NCI-H1105 treated with DMSO at 0.1 percent for 48 hours (cell line): ENCODE measurements at places on chromosomes 5 and 9.

- DNase-seq: no peak
These were observed 44.0 kb upstream of the GLRX start for GRCh38 chr5:95866435-95867040.

GRCh38 chr5:107368615-107369014 is 302.1 kb downstream of the EFNA5 start:
- DNase-seq: no peak

DNA sequence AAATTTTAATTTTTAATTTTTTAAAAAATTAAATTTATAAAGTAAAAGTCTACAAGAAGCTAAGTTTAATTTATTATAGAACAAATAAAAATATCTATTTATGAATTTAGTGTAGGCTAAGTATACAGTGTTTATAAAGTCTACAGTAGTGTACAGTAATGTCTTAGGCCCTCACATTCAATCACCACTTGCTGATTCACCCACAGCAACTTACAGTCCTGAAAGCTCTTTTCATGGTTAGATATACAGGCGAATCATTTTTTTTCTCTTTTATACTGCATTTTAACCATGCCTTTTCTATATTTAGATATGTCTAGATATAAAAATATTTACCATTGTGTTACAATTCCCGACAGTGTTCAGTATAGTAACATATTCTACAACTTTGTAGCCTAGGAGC is 55.9 kb downstream of the PCSK1 start:
- DNase-seq: no peak

- DNase-seq: no peak
These were observed 18.4 kb downstream of the TRIM32 start for GRCh38 chr9:116705531-116705930.

DNA sequence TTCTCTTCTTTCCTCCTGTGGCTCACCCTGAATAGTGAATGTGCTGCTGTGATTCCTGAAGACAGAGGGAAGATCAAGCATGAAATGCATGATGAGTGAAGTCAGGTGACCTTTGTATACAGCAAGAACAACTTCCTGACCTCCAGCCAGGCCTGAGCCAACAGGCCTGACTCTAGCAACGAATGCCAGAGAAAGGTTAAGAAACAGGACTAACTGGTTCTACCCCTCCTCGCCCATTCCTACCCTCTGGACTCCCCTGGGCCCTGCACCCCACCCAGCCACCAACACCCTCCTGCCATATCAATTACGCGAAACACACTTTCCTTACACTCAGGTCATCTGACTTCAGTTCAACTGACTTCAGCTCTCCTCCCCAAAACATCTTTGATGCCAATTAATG is 4.9 kb downstream of the SUSD1 start:
- DNase-seq: no peak

DNA sequence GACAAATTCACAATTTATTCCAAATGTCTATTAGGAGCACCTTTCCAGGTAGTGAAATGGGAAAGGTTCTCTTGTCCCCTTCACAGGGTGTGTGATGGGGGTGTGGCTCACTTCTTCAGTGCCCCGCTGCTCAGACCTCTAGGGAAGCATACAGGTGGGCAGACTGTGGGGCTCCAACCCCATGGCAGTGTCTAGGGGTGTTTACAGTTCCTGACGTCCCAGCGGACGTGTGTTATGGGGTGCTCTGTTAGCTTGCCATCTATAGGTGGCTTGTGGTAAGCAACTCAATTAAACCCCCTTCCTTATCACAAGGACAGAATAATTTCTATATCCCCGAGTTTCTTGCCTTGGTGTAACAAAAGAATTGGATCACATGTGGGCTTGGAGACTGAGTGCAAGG is 67.4 kb upstream of the SPINK5 start:
- DNase-seq: no peak

- no peak for DNase-seq
These were observed 146.7 kb downstream of the CCDC192 start for GRCh38 chr5:127849891-127850290.

DNA sequence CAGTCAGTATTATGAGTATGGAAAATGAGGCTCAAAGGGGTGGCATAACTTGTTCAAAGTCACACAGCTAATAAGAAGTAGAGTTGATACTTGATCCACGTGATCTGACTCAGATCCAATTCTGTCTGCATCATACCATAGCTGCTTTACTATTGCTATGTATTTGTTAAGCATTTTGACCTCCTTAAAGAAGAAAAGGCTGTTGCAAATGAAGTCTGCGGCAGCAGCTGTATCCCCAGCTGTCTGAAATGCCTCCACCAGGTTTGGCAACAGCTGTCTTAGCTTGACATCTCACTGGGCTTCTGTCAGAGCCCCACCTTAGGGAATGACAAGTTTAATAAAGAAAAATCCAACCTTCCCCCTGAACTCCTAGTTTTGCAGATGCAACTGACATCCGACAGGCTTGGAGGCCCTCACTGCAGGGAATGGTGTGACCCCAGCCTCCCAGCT is 75.6 kb upstream of the SLC44A1 start:
- no peak for DNase-seq

GRCh38 chr9:13975611-13976290 is 338.2 kb downstream of the NFIB start:
- no peak for DNase-seq

DNA sequence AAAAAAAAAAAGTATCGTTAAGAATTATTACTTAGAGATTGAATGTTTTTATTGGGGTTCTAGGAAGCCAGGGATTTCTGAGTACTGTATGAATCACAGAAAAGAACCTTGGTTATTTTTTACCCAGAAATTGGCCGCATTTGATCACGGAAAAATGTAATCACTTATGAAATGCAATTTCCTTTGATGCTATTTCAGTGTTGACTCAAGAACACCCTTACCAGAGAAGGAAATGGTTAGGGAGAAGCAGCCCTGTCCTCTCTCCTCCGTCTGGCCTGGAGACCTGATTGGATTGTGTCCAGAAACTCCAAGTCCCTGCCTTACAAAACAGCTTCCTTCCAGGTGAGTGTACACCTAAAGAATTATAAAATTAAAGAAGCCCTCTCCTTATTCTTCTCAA is 116.7 kb downstream of the MED10 start:
- no peak for DNase-seq

- DNase-seq: no peak
These were observed 68.5 kb downstream of the MRPL36 start for GRCh38 chr5:1731091-1731639.

GRCh38 chr9:93869088-93869487 is 86.1 kb downstream of the BARX1 start:
- no peak for DNase-seq

- peak; percentile 26 for DNase-seq
These were observed 194.8 kb upstream of the SLC30A5 start for GRCh38 chr5:68898951-68899471.

GRCh38 chr9:133656211-133657119 is 20.3 kb downstream of the DBH start:
- no peak for DNase-seq

- DNase-seq: no peak
These were observed 30.9 kb downstream of the PRKACG start for GRCh38 chr9:68983008-68983411.
